Activated CD8-positive, alpha-beta memory T cell treated with anti-CD3 and anti-CD28 coated beads, Interleukin-2, amount 50 U/mL, for 4 hours (primary cell): ENCODE measurements at places on chromosomes 13 and 19.

- DNase-seq: no peak
Measured at GRCh38 chr19:869245-870177, 10.0 kb downstream of the CFD start.

- no peak for DNase-seq
Measured at GRCh38 chr19:1556390-1557070, 11.6 kb downstream of the MEX3D start.

GRCh38 chr13:52980695-52981094, 47.9 kb upstream of the OLFM4 start:
- DNase-seq: no peak

GRCh38 chr19:12773571-12773970, 1.8 kb downstream of the HOOK2 start:
- DNase-seq: no peak

DNA sequence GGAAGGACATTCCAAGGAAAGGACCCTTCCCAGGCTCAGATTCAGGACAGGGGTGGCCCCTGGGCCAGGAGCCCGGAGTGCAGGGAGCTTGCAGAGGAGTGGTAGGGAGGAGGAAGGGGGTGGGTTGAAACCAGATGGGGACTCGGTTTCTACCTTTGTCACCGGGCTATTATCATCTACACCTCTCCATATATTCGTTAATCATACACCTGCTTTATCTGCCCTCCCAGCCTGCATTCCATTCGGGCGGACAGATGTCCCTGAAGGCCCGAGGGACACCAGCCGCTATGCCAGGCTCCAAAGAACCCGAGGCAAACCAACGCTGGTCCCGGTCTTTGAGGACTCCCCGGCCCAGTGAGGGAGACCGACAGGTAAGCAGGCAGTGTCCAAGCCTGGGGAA, 15.5 kb upstream of the MYH14 start:
- no peak for DNase-seq

DNA sequence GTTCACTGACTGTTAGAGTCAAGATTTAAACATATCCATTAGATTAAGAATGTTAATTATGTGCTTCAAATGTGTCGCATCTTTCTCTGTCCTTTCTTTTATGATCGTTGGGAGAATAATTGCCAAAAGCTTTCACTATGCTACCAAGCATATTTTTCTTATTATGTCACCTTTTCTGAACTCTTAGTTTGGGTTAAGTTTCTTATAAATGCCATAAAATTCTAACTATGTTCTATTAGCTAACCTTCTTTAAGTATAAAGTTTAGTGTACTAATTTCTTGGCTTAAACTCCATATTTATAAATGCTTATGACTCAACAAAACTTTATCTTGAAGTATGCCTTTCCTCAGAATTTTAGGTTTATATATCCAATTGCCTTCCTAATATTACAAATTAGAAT, 1759.4 kb downstream of the PCDH9 start:
- no peak for DNase-seq

GRCh38 chr13:23325191-23325590, 108.3 kb downstream of the SACS start:
- DNase-seq: no peak

GRCh38 chr13:67224148-67224846, 5.8 kb downstream of the PCDH9 start:
- peak; percentile 35 for DNase-seq

GRCh38 chr13:78497702-78498355, 105.5 kb downstream of the POU4F1 start:
- no peak for DNase-seq

- no peak for DNase-seq
Measured at GRCh38 chr13:88051746-88052482, 380.7 kb downstream of the SLITRK5 start.
